ENCODE measurements at places on chromosomes 2 and 18.

GRCh38 chr2:171322928-171323327 lies 110.9 kb downstream of the METTL8 start:
- DNase-seq = no peak

DNA sequence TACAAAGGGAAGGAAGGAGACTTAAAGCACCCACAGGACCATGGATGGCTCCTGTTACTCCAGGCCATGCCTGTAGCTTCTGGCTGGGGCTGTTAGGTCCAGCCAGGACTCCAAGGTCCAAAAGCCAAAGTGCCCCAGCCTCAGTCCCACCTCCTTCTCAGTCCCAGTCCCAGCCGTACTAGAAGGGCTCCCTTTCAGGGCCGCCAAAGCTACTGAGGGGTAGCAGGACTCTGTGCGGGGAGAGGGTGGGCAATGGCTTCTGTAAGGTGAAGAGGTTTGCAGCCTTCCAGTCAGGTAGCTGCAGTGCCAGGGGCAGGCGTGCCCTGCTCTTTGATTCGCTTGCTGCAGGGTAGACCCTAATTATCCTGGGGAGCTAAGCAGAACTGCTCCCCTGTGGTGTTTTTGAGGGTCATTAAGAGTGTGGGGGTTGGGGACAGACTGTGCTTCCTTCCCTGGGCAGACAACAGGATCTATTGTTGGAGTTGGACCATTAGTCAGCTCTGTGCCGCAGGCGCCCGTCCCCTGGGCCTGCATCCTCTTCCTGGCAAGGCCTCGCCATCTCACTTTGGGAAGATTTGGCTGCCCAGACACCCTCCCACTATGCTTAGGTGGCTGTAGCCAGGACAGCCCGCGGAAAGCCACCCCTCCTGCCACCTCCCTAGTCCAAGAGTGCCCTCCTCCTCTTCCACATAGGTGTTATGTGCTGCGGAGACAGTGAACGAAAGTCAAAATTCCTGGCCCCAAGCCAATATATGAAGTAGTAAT lies 118.8 kb downstream of the ZBTB7C start:
- no peak for DNase-seq

- no peak for DNase-seq
Observed at GRCh38 chr2:32864334-32865111, 82.2 kb upstream of the LTBP1 start.

DNA sequence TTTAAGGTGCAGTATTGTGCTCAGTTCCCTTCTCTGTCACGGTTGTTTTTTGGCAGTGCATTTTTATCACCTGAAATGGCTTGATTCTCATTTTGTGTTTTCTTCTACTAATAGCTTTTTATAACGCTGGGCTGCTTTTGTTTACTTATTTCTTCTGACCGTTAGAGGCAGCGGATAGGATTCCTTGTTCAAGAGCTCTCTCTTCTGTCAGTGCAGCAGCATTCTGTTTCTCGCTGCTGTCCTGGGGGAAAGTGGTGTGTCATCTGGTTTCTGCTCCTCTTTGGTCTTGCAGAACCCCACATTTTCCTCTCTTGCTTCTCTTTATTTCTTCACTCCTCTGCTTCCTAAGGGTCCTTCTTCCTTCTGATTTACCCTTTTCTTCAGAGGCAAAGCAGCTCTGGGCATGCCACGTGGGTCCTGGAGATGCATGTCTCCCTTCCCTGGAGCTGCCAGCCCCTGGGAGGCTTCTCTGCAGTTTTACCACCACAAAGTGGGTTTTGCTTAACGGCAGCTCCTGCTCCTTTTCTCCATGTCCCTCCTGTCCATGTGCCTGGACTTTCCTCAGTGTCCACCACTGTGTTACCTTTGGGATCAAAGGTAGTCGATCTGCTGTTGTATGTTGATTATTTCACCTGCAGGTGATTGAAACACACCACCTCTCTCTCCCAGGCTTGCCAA lies 47.3 kb upstream of the SNTG2 start:
- no peak for DNase-seq

DNA sequence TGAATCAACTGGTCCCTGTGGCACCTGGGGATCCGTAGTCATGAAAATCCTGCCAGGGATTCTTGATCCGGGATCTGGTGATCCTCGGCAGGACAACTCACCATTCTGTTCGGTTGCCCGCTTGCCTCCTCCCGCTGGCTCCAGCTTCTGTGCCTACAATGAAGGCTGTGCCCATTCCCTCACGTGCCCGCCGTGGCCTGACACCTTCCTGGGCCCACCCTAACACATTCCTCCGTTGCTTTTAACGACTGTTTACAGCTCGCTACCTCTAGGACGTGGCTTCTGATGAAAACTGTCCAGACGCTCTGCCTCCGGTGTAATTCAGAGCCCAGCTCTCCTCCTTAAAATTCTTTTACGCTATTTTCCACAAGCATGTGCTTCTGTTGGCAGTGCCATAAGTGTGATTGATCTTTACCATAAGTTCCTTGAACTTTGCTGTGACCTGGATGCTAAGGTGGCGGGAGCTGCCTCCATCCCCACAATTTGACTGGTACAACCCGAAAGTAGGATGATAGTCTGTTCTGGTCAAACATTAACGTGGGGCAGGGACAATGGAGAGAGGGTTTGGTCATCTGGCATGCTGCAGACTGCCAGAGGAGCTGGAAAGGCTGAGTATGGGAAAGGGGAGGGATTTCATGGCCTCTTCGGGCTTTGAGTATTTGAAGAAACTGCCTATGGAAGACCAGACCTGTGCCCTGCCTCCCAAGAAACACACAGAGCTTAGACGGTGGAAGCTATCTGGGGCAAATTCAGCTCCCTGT lies 206.8 kb upstream of the TNP1 start:
- DNase-seq = no peak

GRCh38 chr2:238498691-238499295 lies 72.1 kb downstream of the ASB1 start:
- no peak for DNase-seq

DNA sequence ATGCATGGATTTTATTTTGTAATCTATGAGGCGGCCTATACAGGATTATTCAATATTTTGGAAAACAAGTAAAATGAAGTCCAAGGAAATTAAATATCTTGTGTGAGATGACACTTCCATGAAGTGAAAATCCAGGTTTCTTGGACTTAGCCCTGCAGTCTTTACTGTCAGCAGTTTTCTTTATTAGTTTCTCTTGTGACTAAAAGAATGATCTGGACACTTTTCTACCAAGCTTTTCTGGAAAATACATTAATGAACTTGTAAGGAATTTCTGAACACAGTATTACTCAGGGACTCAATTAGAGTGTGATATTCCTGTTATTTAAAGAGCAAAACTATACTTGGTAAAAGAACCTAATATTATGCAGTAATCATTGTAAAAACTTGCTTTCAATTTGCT lies 610.4 kb upstream of the SLC8A1 start:
- no peak for DNase-seq

- no peak for DNase-seq
Observed at GRCh38 chr2:177799531-177799930, 273.0 kb downstream of the PDE11A start.

- no peak for DNase-seq
Observed at GRCh38 chr18:64244571-64244970, 95.7 kb upstream of the LINC00305 start.

DNA sequence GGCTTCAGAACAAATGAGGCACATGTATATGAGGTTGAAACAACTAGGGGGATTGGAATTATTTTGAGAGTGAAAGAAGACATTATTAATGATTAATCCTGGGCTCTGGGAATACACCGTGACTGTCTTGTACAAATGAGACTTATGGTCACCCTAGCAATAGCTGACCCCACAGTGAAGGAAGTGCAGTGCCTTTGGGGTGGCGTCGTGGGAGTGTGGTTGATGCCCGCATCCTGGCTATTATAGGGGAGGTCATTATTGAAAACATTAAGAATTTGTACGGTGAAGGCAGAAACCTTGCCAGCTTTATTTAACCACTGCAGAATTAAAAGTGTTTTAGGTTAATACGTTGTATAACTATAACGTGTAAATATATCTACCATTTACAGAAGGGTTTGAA lies 296.7 kb downstream of the CYRIA start:
- no peak for DNase-seq
